ENCODE measurements at places on chromosomes 3 and 15. TPM values are rescaled to one million over a fixed set of nuclear protein-coding genes. Genes with fewer than 3 reads are reported as not detected.

KNG1 gene
- total RNA-seq: not detected

MST1 gene
- total RNA-seq: 5.2 TPM

ARHGEF3 gene
- total RNA-seq: 5.5 TPM

SLC24A5 gene
- total RNA-seq: not detected

STX19 gene
- not detected for total RNA-seq

CPA3 gene
- under 0.01 TPM for total RNA-seq

GOLGA6A gene
- not detected for total RNA-seq

CCR3 gene
- not detected for total RNA-seq

CYP8B1 gene
- total RNA-seq: not detected

ATP13A5 gene
- not detected for total RNA-seq

CD200R1 gene
- under 0.01 TPM for total RNA-seq

HYAL2 gene
- 69.1 TPM for total RNA-seq

All from fibroblast of villous mesenchyme (primary cell).